Stimulated activated CD4-positive, alpha-beta T cell treated with anti-CD3 and anti-CD28 coated beads, Interleukin-1b, Interleukin-23, amount 100 ng/mL, for 1 hour (primary cell): ENCODE measurements at places on chromosomes 3 and 15.

- no peak for DNase-seq
Observed at GRCh38 chr3:110126065-110126464, 788.7 kb upstream of the DPPA4 start.

DNA sequence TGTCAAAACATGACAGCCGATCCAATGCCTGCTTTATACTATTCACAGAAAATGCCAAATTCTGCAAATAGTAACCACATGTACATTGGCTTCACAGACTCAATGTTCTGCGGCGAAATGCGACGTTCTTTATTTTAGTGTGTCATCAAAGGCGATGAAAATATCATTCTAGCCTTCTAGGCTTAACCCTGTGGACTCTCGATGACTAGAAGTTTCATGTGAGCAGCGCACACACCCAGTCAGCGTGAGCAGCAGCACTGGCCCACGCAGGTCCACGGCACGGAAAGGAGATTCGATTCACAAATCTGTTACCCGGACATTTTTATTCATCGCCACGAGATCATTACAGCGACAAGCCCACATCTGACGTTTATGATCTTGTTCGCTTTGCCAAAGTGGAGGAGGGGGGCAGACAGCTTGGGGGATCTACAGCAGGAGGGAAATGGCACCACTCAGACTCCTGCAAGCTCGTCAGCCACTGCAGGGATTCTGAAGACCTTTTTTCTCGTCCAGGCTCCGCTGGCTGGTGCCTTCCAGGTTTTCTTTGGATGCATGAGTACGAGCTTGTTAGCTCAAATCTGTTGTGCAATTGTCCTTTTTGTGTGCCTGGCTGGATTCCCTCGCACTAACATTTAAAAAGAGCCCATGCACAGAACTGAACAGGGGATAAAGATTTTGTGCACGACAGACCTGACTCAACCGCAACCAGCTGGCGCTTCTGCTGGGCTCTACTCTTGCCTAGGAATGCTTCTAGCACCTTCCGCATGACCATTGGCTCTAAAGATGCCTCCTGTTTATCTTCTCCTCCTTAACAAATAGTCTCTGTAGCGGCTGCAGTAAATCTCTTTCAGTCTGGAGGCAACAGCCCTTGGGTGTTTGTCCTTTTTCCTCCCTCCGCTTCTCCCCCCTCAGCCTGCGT lies 938.4 kb downstream of the MCTP2 start:
- DNase-seq, result no peak

- no peak for DNase-seq
Observed at GRCh38 chr3:88291486-88291885, 141.7 kb downstream of the C3orf38 start.

- DNase-seq, result no peak
Observed at GRCh38 chr3:166243511-166243910, 406.3 kb upstream of the BCHE start.

DNA sequence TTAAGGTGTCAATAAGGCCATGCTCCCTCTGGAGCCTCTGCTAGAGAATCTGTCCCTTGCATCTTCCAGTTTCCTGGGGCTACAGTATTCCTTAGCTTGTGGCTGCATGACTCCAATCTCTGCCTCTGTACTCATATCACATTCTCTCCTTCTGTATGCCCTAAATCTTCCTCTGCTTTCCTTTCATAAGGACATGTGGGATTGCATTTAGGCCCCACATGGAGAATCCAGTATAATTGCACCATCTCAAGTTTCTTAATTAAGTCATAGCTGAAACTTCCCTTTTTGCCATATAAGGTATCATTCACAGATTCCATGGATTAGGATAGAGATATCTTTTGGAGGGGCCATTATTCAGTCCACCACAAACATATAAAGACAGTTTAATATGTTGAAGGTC lies 409.8 kb upstream of the TMCO5A start:
- no peak for DNase-seq

GRCh38 chr15:80266113-80266512 lies 14.1 kb upstream of the CTXND1 start:
- no peak for DNase-seq

DNA sequence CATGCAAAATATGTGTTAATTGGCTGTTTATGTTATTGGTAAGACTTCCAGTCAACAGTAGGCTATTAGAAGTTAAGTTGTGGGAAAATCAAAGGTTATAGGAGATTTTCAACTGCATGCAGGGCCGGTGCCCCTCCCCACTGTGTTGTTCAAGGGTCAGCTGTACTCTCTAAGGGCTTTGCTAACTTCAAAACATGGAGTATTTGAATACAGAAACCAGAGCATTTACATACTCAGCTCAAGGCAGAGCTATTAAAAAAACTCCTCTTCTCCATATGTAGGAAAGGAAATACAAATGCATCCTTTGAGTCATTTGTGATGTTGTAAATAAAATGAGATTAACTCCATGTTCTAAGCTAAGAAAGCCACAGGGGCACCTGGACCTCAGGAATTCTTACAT lies 16.8 kb downstream of the IL17RB start:
- no peak for DNase-seq
